ENCODE measurements at places on chromosomes 12 and 14.

- no peak for DNase-seq
These were observed 60.8 kb upstream of the EEA1 start for GRCh38 chr12:92989715-92990484.

- DNase-seq, result no peak
These were observed 30.5 kb upstream of the ITPR2 start for GRCh38 chr12:26863515-26863914.

DNA sequence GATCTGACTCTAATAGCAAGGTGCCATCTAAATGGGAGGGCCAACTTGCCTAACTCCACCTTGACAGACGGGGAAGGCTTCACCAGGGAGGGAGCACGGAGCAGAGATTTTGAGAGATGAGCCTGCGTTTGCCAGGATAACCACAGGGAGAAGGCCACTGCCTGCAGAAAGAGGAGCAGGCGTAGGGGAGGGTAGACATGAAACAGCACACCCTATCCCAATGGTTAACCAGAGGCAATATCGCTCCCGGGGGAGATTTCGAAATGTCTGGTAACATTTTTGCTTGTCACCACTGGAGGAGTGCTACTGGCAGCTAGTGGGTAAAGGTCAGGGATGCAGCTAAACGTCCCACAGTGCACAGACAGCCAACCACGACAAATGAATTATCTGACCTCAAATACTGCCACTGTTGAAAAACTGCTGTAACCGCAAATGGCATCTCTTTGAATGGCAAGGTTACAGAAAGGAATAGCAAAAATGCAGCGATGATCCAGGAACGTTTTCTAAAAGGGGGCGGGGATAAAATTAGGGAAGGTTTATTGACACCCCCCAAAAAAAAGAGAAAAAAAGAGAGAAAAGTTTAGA lies 126.0 kb upstream of the ATF7IP start:
- DNase-seq, result no peak

GRCh38 chr12:49809381-49809905 lies 18.8 kb downstream of the NCKAP5L start:
- DNase-seq, result no peak

DNA sequence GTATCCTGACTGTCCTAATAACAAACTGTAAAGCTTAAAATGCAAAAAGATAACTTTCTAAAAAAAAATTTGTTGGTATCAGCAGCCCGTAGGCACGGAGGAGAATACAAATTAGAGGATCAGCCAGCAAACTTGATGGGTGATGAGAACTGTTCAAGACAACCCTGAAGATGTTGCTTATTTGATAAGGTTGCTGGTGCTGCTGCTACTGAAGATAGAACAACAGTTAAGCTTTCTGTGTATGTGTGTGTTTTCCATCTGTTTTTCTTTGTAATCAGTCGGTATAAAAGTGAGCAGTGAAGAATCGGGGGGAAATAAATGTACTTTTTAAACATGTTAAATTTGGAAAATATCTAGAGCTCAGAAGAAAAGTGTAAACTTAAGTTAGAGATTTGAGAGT lies 67.4 kb upstream of the POC1B start:
- no peak for DNase-seq

Measured in activated CD4-positive, alpha-beta T cell treated with anti-CD3 and anti-CD28 coated beads for 1 hour (primary cell).